IMR-90 (cell line): ENCODE measurements at places on chromosomes 3 and 15. TPM values are rescaled to one million over a fixed set of nuclear protein-coding genes. Genes with fewer than 3 reads are reported as not detected.

DNA sequence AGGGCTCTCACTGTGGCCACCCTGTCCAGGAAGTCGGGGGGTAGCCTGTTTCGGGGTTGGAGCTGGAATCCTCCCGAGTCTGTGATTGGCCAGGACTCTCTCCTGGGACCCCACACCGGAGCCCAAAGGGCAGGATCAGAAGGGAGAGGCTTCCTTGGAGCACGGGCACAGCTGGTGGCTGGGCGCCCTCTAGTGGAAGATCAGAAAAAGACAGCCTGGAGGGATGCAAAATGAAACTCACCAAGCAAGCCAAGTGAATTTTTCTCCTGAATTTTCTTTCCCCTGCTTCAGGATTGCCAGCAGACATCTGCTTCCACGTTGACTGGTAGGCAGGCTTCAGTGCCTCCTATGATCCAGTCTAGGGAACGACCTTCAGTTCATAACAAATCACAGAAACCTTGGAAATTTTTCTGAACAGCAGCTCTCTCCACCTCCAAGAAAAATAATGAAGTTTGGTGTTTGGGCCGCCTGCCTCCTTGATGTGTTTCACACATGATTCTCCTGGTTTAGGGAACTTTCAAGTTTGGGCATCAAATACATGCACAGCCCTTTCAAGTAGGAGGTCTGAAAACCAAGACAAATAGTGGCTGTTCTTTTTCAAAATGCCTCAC is 224.6 kb downstream of the VPS13C start:
- H3K27me3 ChIP-seq = peaks cover 20% of the 10 kb centered on the region
- H3K4me3 ChIP-seq = no peak overlapping the region
- H3K4me1 ChIP-seq = no peaks in the 10 kb centered on the region
- H3K27ac ChIP-seq = no peak overlapping the region

Gene IGF2BP2
- total RNA-seq = 88.2 and 126 TPM in 2 replicates

- H3K27me3 ChIP-seq = peaks cover 18% of the 10 kb centered on the region
- no peaks in the 10 kb centered on the region for H3K36me3 ChIP-seq
- no peak for DNase-seq
- H3K4me3 ChIP-seq = no peak overlapping the region
These were observed 50.1 kb upstream of the RPL32 start for GRCh38 chr3:12891391-12891984.

DNA sequence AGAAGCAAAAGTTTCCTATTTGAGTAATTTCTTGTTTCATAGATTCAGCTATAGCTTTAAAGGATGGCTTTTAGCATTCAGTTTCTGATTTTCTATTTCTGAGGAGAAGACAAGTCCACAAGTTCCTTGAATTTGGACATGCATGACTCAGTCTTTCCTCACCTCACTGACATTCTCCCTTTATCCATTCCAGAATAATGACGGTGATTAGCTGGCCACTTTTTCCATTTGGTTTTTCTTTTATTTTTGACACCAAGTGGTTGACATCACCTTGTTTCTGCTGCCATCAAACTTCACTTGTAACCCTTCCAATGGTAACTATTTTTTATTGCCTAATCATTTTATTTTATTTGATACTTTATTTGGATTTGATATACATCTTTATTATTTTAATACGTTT is 404.4 kb upstream of the KCNMB2 start:
- no peaks in the 10 kb centered on the region for H3K27me3 ChIP-seq
- no peaks in the 10 kb centered on the region for H3K36me3 ChIP-seq
- H3K4me3 ChIP-seq = no peak overlapping the region
- H3K27ac ChIP-seq = no peak overlapping the region

- DNase-seq = peak; percentile 44
- peak overlapping the region; percentile 23 for H3K4me3 ChIP-seq
- peaks cover 4% of the 10 kb centered on the region; the same call in 1 of the 2 replicates for H3K4me1 ChIP-seq
- no peaks in the 10 kb centered on the region for H3K36me3 ChIP-seq
These were observed 26.4 kb downstream of the TYRO3 start for GRCh38 chr15:41585127-41586047.

DNA sequence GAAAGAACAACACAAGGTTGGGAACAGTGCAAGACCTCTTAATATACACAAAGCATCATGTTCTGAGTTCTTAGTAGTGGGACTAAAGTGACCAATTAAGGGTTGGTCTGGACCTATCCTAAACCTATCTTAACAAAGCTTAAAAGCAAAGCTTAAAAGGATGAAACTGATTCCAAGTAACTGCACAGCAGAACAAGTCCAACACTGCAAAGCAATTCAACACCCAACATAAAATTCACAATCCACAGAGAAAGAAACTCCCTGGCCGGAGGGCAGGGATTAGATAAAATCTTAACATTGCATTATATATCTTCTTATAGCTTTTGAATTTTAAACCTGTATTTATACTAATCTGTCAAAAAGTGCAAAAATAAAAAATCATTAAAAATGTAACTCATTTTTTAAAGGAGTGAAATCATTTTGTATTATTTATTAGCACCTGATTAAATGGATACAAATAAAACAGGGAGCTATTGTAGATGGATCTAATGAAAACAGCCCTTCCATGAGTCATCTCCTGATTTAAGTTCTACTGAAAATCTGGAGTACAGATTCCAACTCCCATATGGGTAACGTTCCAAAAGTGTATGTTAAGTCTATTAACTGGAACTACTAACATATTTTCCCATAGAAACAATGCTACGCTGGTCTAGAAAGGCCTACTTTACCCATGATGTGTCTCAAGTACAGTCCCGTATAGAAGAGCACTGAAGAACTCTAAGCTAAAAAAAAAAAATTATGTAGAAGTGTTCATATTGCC is 34.9 kb downstream of the PIK3R4 start:
- H3K27ac ChIP-seq = no peak overlapping the region
- H3K27me3 ChIP-seq = no peaks in the 10 kb centered on the region
- no peak overlapping the region for H3K4me3 ChIP-seq
- peak; percentile 38 for DNase-seq

Gene STRIT1
- not detected in 2 replicates for total RNA-seq

GRCh38 chr15:78241017-78241416 is 6.7 kb upstream of the ACSBG1 start:
- no peaks in the 10 kb centered on the region for H3K36me3 ChIP-seq
- H3K27ac ChIP-seq = no peak overlapping the region
- no peak overlapping the region for H3K4me3 ChIP-seq
- H3K27me3 ChIP-seq = peaks cover 20% of the 10 kb centered on the region
- no peaks in the 10 kb centered on the region for H3K4me1 ChIP-seq

Gene SAMMSON
- not detected in 2 replicates for total RNA-seq

DNA sequence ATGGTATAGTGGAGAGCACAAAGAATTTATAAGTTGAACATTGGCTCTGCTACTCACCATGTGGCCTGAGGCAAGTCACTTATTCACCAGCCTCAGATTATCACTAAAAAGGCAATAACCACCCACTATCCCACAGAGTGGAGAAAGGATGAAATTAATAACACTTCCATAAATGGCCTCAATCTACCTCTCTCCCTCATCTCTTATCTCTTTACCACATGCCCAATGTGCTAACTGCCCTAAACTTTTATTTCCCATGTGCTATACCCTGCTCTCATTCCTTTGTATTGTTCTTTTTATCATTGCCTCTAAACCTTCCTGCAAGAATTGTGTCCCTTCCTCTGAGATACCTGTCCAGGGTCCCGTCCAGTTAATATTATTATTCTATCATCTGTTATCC is 26.0 kb downstream of the SLC12A6 start:
- DNase-seq = no peak
- H3K36me3 ChIP-seq = no peaks in the 10 kb centered on the region
- no peak overlapping the region for H3K27ac ChIP-seq
- no peaks in the 10 kb centered on the region for H3K27me3 ChIP-seq

Gene SNTN
- total RNA-seq = not detected in 2 replicates

Gene RGMA
- 0.18 TPM in 1 of 2 replicates, not detected in the other for total RNA-seq

DNA sequence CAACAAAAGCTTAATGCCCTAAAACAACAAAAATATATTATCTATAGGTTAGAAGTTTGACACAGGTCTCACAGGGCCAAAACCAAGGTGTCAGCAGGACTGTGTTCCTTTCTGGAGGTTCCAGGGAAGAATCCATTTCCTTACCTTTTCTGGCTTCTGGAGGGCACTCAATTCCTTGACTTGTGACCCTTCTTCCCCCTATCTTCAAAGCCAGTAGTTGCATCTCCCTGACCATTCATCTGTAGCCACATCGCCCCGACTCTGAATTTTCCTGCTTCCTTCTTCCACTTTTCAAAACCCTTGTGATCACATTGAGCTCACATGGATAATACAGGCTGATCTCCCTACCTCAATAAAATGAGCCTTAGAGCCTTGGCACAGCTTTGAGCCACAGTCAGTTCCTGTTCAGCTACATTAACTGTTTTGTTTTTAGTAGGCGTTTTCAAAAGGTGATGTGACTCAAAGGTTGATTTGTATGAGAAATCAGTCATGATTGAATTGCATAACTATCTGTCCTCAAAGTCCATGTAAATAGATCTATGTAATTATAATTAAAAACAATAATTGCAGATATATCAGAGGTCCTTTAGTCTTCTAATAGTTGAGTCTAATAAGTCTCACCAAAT is 12.4 kb downstream of the PFN2 start:
- H3K27ac ChIP-seq = no peak overlapping the region
- no peaks in the 10 kb centered on the region for H3K27me3 ChIP-seq
- 0 out of 2 replicates have a peak, but pooled peaks cover 3% of the 10 kb centered on the region for H3K36me3 ChIP-seq
- H3K4me3 ChIP-seq = no peak overlapping the region

Gene ZWILCH
- total RNA-seq = 22.2 and 28.1 TPM in 2 replicates

GRCh38 chr3:126866175-126866759 is 116.6 kb upstream of the PLXNA1 start:
- H3K27me3 ChIP-seq = no peaks in the 10 kb centered on the region
- H3K4me3 ChIP-seq = no peak overlapping the region
- H3K4me1 ChIP-seq = no peaks in the 10 kb centered on the region
- no peak for DNase-seq
- H3K27ac ChIP-seq = no peak overlapping the region

GRCh38 chr3:122151480-122151879 is 32.0 kb upstream of the CASR start:
- no peaks in the 10 kb centered on the region for H3K4me1 ChIP-seq
- peak; percentile 14 for DNase-seq
- H3K27ac ChIP-seq = no peak overlapping the region

Gene CEP19
- total RNA-seq = 1.1 and 1.7 TPM in 2 replicates

DNA sequence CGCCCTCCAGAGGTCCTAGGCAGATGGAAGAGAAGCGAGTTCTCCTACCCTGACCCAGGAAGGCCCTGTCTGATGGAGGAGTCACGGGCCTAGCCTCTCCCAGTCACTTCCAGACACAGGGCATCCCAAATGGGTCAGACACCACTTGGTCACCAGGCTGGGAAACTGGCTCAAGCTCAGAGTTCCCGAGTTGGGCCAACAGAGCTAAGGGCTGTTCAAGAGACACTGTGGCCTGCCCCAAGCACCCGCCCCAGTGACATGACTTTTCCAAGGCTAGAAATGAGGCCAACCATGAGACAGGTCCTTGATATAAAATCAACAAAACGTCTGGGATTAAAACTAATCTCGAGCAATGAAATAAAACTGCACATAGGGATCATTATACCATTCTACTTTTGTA is 113.8 kb downstream of the IQSEC1 start:
- H3K4me3 ChIP-seq = no peak overlapping the region
- H3K36me3 ChIP-seq = no peaks in the 10 kb centered on the region; the same call in 1 of the 2 replicates
- no peaks in the 10 kb centered on the region for H3K27me3 ChIP-seq
- H3K27ac ChIP-seq = no peak overlapping the region
